Neural progenitor cell (in vitro differentiated cells): ENCODE measurements at places on chromosomes 5 and 9. TPM values are rescaled to one million over a fixed set of nuclear protein-coding genes. Genes with fewer than 3 reads are reported as not detected.

SPACA9 gene
- 1.9 and 2.4 TPM in 2 replicates for total RNA-seq

DNA sequence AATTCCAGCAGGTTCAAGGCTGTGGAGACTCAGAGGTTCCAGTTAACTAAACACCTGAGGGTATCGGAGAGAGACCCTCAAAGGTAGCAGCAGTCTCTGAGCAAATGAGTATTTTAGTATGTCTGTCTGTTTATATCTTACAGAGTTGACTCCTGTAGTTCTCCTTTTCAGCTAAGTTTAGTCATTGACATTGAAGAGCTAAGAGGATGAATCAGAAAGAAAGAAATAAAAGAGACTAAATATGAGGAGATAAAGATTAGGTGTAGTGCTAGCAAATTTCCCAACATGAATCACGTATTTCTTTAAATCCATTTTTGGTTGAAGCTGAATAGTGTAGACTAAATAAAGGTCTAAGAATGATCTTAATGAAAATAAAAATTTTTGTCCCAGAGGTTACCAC is 474.0 kb upstream of the RGMB start:
- no peak overlapping the region for H3K4me3 ChIP-seq
- no peaks in the 10 kb centered on the region for H3K4me1 ChIP-seq
- DNase-seq: no peak
- no peak overlapping the region for H3K27ac ChIP-seq

DNA sequence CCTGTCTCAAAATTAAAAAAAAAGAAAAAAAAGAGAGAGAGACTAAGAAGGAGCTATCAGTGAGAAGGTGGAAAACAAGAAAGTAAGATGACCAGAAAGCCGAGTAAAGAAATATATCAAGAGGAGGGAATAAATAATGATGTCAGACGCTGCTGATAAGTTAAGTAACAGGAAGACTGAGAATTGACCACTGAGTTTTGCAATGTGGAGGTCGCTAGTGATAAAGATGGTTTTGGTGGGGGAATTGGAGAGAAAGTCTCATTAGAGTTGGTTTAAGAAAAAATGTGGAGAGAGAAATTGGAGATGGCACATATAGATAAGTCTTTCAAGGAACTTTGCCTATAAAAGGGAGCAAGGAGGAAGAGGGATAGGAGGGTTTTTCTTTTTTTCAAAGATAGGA is 91.9 kb downstream of the RAD23B start:
- DNase-seq: no peak
- H3K36me3 ChIP-seq: no peaks in the 10 kb centered on the region
- H3K27ac ChIP-seq: no peak overlapping the region

GRCh38 chr5:115386657-115387056 is 90.2 kb upstream of the CCDC112 start:
- no peaks in the 10 kb centered on the region for H3K4me1 ChIP-seq
- no peak overlapping the region for H3K4me3 ChIP-seq
- H3K36me3 ChIP-seq: no peaks in the 10 kb centered on the region
- H3K27me3 ChIP-seq: no peaks in the 10 kb centered on the region
- no peak for DNase-seq

DNA sequence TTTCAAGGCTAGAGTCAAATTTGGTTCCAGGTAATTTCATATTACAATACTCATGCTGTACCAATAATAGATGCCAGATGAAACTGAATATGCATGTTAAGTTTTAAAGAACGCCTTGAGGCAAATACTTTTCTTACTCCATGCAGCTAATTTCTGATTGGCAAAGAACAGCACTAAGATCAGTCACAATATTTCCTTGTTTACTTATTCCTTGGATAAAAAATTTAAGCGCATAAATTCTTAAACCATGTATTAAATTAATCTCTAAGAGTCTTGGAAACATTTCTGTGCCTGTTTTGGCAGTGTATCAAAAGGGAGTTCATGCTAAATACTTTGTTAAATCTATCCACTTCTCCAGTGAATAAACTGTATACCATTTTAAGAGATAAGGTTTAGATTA is 173.5 kb downstream of the SLC12A2 start:
- no peaks in the 10 kb centered on the region for H3K27me3 ChIP-seq
- H3K27ac ChIP-seq: no peak overlapping the region
- H3K36me3 ChIP-seq: peaks cover 5% of the 10 kb centered on the region
